ENCODE measurements at places on chromosomes 3 and 15.
A peak's percentile ranks its signal among the peaks of the same experiment; 100 is the strongest.

GRCh38 chr3:46860810-46861604 is 2.2 kb downstream of the MYL3 start:
- DNase-seq, result no peak

- peak; percentile 73 for DNase-seq
Measured at GRCh38 chr3:141894524-141895176, 18.2 kb downstream of the ATP1B3 start.

DNA sequence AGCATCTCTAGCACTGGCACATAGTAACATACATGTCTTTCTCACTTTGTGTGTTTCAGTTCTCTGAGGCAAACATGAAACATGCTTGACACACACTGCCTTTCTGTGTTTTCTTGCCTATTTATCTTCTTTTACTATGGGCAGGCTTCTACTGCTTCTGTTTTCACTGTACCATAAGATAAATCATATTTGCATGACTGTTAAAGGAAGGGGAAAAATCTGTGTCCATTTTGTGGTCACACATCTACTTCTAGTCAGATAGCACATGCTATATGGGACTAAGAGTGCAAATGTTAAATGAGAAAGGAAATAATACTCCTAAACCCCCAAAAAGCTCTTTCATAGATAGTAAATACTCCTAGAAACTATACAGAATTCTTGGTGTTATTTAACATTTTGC is 386.4 kb downstream of the ZBTB20 start:
- DNase-seq, result no peak

DNA sequence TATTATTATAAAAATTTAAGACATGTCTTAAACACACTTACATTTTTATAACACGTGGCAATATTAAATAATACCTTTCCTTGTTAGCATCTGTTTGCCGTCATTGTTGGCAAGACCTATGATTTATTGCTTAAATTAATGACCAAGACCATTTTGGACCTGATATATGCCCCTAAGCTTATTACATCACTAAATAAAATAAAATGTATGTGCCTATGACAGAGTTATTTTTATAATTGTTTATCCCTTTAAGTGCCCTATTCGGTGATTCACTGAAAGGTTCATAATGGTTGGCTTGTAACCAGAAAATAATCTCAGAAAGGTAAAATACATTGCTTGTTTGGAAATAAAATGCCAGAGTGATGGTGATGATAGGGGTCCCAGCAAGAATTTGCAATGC is 17.5 kb downstream of the CDIN1 start:
- DNase-seq, result no peak

- DNase-seq, result no peak
Measured at GRCh38 chr3:85586018-85586417, 627.2 kb downstream of the CADM2 start.

GRCh38 chr15:79524531-79524930 is 92.4 kb downstream of the MINAR1 start:
- no peak for DNase-seq

DNA sequence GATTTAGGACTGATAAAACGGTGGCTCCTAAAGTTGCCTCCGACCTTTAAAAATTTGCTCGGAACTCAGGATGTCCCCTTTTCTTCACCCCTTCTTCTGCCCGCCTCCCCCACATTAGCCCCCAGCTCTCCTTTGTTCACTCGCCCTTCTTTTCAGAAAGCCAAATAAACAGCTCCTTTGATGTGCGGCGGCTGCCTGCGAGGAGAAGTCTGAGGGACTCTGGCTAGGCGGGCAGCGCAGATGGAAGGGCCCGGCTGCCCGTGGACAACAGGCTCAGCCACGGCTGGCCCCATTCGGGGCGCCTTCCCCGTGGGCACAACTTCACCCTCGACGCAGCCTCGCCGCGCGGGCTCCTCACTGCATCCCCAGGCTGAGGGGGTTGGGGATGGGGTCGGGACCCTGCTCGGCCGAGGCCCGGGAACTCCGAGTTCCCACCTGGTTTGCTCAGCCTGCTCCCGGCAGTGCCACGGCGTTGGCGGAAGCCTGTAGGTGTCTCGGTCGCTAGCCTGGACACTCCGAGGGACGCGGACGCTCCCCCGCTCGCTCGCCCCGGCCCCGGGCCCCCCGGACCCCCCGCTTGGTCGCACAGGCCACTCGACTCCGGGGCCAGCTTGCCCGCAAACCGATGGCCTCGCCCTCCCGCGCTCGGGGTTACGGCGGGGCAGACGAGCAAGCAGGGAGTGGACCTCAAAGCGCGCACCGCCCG is 897 bp upstream of the TLE3 start:
- DNase-seq, result no peak

DNA sequence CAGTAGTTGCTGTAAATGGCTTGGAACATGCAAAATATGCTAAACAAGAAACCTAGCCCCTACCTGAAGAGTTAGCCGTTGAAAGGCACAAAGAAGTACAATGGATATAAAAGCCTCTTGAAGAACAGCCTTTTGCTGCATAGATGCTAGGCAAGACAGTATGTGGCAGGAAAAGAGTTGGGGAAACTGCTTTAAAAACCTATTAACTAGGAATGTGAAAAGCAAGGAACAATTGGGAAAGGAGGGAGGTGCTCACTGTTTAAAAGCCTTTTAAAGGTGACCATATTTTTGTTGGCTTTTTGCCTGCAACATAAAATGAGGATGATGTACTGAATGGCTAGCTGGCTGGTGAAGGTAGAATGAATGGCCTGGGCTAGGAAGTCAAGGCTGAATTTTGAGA is 24.5 kb upstream of the SOX2 start:
- no peak for DNase-seq

GRCh38 chr3:55431041-55431440 is 56.1 kb downstream of the WNT5A start:
- no peak for DNase-seq

DNA sequence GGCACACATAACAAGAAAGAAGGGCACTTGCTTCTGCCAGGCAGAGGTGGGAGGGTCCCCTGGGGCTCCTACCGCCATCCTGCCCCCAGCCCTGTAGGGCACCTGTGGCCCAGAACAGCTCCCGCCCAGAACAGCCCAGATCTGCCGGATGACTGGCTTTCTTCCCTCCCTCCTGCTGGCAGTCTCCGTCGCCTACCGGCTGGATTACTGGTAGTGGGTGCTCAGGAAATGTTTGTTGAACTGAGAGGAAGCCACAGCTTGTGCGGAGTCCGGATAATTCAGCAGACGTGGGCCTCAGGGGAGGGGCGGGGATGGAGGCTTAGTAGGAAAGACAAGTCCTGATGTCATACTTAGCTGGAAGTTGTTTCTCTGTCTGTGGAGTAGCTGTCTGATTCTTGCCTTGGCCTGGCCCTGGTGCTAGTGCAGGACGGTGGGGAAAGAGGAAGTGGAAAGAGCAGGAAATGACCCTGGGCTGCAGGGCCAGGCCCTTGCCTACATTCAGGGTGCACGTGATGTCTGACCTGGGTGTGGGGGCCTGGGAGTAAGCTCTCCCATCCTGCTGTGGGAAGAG is 6.7 kb downstream of the CCDC9B start:
- peak; percentile 79 for DNase-seq

GRCh38 chr15:84633311-84634227 is 20.5 kb downstream of the WDR73 start:
- peak; percentile 77 for DNase-seq

DNA sequence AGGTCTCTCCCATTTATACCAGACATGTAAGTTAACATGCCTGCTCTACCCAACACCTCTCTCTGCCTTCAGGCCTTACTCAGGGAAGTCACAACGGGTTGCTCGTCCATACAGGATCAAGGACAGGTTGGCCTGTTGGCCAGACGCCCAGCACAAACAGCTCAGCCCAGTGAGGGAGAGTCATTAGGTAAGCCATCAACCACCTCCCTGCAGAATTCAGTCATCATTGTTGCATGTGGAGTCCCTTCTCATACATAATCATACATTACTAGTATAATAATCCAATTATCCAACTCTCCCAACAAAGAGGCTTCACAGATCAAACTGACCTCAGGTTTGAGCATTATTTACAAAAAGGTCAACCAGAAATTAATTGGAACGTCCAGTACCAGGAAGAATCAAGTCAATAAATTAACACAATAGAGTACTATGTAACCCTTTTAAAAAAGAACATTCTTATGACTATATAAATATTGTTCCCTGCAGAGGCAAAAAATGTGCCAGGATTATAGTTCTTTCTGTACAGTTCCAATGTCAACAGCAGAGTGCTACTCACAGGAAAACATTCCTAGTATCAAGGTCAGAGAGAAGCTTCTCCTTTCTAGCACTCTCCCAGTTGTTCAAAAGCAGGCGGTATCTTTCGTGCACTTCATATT is 33.2 kb downstream of the HOMER2 start:
- DNase-seq, result no peak

DNA sequence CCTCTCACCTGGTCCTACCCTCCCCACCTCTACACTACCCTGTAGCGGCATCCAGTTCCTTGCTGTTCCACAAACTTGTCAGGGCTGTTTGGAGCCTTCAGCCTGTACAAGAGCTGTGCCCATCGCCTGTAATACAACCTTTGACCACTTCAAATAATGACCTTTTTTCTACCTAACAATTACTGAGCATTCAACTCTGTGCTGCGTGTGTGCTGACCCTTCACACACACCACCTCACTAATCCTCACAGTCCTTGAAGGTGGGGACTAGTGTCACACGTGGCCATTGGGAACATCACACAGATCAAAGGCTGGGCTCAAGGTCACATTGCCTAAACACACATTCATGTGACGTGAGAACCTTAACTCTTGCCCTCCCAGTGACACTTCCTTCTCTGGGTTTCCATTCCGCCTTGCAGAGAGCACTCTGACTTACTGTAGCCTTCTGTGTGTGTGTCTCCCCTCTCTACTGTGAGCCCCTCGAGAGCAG is 3.1 kb downstream of the C3orf20 start:
- DNase-seq, result no peak

GRCh38 chr3:174251681-174252080 is 607.5 kb upstream of the NAALADL2 start:
- no peak for DNase-seq

DNA sequence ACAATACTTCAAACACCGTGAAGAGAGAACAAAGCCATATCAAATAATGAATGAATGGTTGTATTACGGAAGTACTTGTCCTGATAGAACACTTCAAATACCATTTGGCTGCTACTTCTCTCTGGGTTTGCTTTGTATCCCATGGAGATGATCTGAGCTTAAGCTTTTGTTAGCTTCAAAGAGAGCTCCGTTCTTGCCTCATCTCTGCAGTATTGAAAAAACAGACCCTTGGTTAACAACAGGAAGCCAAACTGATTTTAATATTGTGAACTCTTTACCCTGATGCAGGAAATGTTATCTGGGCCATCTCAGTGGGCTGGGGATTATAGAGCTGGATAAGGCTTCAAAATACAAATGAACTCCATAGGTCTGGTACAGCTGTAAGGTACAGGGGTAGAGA is 101.0 kb downstream of the CHL1 start:
- DNase-seq, result no peak

DNA sequence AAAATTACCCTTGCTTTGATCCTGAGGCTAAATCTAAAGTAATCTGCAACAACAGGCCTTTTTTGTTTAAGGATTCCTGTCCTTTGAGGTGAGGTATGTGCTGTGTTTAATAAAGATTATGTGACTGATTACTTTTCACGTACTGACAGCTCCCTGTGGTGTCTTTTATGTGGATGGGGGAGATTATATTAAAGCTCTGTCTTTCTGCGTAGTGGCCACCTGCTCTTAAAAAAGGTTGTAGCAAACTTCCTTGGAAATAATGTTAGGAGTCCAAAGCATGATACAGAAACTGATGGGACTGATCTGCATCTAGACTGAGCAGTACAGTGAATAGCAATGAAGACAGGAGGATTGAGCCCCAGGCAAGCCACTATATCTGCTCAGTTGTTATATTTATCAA is 453.0 kb upstream of the GOLIM4 start:
- no peak for DNase-seq

DNA sequence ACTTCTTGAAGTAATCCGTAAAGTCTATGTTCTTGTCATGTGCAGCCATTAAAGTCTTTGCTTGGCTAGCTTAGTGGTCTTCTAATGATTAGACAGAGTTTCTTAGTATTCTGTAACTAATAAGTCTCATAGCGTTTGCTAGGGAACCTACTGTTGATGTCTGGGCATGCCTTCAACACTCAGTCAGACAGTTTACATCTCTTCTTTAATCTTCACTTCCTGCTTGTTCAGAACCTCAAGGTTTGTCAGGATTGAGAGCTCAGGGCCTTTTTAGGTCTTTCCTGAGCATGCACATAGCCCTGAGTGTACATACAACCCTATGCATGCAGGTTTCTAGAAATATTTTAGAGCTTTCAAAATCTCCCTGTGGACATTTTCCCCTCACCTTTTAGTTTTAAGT is 426.3 kb downstream of the AGBL1 start:
- DNase-seq, result no peak

DNA sequence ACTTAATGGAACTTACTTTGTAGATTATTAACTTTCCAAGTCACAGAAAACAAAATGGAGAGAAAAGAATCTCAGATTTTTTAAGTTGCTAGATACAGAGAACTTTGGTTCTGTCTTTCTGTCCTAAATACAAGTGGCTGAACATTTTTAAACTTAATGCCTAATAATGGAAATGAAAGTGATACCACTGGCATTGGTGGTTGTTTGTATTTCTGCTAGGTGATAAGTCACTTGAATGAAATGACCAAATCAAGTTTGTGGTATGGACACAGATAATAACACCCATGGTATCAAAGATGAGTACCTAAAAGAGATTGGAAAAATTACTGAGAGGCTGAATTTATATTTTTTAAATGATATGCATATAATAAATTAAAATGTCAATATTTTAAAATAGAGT is 502.1 kb downstream of the CNTN6 start:
- DNase-seq, result no peak

- DNase-seq, result no peak
Measured at GRCh38 chr3:149089395-149089794, 3.1 kb upstream of the HLTF start.

GRCh38 chr3:105051972-105052371 is 314.7 kb upstream of the ALCAM start:
- DNase-seq, result no peak

- DNase-seq, result no peak
Measured at GRCh38 chr15:70179309-70179892, 81.7 kb upstream of the TLE3 start.

GRCh38 chr15:51982013-51982769 is 10.6 kb upstream of the LEO1 start:
- peak; percentile 84 for DNase-seq

DNA sequence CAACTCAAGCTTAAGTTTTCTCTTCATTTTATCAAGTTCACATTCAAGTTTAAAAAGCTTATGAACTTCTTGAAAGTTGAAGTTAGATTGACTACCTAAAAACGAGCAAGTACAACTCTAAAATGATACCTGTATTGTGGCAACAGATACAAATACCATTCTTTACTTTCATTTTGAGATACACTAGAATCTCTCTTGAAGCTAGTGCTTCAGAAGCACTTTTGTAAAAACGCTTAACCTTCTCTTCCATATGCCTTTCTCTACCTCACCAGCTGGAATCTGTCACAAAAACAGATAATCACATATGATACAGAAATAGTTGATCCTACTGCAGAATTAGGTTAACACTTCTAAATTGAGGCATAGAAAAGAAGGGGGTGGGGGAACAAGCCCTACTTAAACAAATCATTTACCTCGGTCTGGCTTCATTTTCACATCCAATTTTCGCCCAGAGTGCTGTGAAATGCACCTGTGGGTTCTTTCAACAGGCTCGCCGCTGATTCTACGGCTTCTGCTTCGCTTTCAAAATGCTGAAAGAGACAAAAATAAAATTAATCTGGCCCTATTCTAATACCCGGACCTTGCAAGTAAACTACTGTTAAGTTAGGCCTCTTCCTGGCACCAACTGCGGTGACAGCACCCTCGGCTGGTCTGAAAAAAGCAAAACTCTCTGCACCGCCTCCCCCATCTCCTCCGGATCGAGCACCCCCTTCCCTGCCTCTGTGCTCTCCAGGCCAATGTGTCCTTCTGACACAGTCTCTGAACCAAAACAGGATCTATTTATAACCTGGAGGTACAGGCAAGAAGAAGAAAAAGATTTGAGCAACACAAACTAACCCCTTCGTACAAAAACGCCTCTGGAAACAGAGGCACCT is 1.4 kb downstream of the ATOSA start:
- DNase-seq, result peak; percentile 67

Measured in fibroblast of skin of scalp (primary cell).